Cerebellar cortex (tissue), 1 donor: ENCODE measurements at places on chromosomes 1 and 21.

DNA sequence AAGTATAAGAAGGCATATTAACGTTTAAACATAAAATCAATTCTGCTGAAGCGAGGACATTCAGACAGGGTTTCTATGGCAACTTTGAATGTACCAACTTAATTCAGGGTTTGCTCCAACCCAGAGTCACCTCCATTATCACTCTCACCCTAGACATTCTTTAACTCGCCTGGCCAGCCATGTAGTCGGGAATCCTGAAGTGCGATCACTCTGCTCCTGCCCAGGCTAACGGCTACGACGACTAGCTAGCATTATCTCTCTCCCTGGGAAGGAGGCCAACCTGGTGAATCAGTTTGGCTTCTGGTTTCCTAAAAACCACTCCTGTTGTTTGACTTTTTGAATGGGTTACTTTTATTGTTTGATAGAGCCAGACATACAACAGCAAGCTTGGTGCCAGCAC, 38.9 kb upstream of the ZBTB18 start:
- DNase-seq = no peak

- peak; percentile 80 for DNase-seq
Measured at GRCh38 chr1:206631085-206631509, 4.2 kb upstream of the DYRK3 start.

GRCh38 chr1:205579711-205580110, 52.1 kb downstream of the ELK4 start:
- DNase-seq = no peak

- DNase-seq = no peak
Measured at GRCh38 chr1:63010913-63011660, 227.2 kb downstream of the ATG4C start.

GRCh38 chr1:101200513-101200912, 36.3 kb upstream of the S1PR1 start:
- DNase-seq = no peak

GRCh38 chr1:9400425-9401079, 107.9 kb downstream of the SPSB1 start:
- DNase-seq = no peak

GRCh38 chr1:100321100-100321493, 31.2 kb upstream of the CDC14A start:
- DNase-seq = no peak

DNA sequence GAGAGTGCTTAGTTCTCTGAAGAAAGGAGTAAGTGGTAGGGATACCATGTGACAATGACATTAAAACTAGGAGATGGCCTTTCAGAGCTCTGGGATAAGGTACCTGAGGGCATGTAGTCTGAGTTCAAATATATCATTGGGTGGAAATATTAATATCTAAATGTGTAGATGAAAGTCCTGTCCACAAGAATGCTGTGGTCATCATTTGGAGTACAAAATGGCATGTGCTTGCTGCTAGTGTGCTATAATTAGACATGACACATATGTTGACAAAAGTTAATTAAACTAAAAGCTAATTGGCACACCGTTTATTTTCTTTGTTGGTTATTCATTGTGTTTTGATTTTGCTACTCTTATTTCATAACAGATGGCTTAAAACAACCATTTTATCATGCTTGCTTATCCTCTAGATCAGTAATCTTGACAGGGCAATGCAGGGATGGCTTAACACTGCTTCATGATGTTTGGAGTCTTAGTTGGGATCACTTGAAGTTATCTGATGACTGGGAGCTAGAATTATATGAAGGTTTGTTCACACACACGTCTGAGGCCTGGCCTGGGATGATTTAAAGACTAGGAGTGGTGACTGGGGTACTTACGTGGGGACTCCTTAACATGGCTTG, 31.0 kb downstream of the CC2D1B start:
- no peak for DNase-seq

GRCh38 chr1:41414296-41414695, 53.1 kb downstream of the FOXO6 start:
- peak; percentile 30 for DNase-seq

DNA sequence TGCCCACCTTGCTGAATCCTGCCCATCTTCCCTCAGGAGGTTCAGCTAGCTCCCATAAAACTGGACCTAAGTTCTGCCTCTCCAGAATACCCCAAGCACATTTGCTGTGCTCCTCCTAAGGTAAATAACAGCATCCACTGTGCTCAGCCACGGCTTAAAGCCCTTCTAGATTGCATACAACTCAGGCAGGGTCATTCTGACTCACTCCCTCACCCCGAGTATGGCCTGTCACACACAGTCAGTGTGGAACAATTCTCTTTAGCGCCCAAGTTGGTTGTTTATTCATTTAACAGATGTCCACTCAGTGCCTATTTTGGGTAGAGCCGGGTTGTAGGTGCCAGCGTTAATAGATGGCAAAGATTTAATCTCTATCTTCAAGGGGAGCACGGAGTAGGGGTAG, 147.5 kb upstream of the EDN2 start:
- DNase-seq = no peak

DNA sequence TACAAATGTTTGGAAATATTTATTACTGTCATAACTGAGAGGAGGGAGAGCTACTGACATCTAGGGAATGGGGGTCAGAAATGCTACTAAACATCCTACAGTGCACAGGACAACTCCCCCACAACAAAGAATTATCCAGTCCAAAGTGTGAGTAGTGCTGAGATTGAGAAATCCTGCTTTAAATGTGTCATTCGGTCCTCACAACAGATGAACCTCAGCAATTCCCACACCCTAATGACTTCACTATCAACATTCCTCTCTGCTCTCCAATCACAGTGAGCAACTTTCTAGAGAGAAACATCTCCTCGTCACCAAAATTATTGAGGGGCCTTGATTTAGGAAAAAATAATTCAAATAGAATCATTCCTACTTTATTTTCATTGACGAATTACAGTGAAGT, 18.0 kb downstream of the OMA1 start:
- DNase-seq = no peak

GRCh38 chr1:160261556-160261892, 825 bp downstream of the DCAF8 start:
- peak; percentile 57 for DNase-seq

DNA sequence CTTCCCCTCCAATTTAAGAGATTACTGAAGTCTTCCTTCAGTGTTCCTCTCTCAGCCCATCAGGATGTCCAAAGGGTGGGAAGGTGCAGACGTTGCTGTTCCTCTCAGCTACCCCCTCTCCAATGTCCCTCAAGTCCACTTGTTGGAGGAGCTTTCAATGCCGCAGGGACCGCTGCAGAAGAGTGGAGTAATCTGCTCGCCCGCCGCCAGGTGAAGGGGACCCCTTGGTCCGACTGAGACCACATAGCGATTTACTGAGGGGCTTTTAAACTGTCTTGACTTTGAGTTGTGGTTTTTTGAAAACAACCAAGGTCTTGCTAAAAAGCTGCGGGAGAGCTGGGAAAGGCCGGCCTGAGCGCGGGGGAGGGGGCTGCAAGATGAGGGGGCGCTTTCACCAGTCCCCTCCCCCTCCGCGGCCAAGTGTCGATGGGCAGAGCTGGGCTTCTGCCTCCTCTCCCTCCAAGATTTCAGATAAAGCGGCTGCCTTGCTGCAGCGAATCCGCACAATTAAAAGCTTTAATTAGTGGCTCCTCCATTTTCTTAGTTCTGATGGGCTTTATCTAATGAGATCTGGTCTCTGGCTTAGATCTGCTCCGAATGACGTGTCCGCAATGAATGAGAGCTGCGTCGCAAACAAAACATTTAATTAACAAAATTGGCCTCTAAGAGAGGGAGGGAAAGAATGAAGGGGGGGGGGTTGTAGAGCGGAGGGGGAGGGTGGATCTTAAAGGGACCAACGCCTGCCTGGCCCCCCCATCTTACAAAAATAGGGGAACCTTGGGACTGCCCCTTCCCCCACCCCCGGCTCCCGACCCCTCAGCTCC, 5.9 kb downstream of the LMO4 start:
- DNase-seq = peak; percentile 39

DNA sequence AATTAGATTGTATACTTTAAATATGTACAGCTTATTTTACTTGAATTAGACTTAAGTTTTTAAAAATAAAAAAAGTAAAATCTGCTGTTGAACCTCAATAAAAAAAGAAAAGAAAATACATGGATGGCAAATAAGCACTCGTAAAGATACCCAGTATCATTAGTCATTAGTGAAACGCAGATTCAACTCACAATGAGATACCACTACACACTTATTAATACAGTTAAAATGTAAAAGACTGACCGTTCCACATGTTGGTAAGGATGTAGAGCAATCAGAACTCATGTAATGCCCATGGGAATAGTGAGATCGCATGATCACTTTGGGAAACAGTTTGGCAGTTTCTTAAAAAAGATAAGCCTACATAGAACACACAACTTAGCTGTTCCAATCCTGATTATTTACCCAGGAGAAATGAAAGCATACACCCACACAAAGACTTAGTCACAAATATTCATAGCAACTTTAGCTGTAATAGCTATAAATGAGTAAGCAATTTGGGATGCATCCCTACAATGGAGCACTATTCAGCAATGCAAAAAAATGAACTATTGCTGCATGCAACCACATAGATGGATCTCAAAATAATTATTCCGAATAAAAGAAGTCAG, 7.3 kb downstream of the SH2D1B start:
- no peak for DNase-seq

GRCh38 chr1:178055779-178056471, 38.0 kb upstream of the RASAL2 start:
- DNase-seq = peak; percentile 58

DNA sequence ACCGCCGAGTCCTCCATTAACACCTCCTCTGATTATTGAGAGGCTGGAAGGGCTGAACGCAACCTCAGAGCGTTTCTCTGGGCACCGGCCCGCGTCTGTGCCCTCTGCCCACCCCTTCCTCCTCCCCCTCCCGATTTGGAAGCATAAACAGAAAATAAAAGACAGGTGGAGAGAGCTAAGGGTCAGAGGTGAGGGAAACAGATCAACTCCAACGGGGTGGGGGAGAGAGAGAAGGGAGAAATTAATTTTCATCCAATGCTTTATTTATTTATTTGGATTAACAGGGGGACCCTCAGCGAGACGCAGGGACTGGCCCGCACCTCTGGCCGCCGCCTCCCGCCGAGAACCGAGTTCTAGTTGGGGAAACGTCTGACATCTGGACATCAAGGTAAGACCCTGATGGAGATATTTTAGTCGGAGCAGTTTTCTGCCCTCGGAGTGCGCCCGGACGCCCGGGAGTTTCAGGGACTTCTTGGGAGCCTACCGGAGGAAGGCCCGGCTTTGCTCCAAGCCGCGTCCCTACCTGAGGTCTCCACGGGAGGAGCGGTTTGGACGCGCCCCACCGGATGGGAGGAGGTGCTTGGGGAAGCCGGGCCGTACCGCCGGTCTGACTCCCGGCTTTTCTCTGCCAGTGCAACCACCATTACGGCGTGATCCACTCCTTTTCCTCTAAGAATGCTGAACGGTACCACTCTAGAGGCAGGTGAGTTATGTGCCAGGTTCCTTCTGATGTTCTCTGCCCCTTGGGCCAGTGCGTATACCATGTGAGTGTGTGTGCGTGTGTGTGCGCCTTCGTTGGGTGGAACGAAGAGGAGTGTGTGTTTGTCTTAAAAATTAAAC, 5.1 kb upstream of the LHX9 start:
- DNase-seq = no peak

DNA sequence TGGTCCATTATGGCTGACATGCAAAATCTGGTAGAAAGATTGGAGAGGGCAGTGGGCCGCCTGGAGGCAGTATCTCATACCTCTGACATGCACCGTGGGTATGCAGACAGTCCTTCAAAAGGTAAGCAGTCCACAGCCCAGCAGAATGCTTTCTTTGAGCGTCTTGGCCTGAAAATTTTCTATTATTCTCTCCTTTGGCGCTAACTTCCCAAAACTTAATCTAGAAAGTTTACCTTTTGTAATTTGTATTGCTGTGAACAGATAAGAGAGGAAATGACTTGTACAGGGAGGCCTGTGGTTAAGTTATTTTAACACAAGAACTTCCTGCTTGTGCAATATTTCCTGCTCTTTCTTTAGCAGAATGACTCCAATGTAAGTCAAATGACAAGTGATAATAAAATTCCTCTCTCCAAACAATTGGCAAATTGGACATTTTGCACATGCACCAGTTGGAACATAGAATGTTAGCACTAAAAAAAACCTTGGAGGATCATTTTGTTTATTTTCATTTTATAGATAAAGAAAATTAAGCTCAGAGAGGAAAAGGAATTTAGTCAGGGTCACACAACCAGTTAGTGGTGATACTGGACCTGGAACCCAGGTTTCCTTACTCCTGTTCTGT, 18.9 kb downstream of the CAP1 start:
- DNase-seq = no peak

- DNase-seq = no peak
Measured at GRCh38 chr1:218492874-218493273, 147.7 kb downstream of the TGFB2 start.

- no peak for DNase-seq
Measured at GRCh38 chr1:234288946-234289345, 84.3 kb upstream of the COA6 start.

GRCh38 chr21:30924146-30924700, 42.8 kb upstream of the KRTAP11-1 start:
- no peak for DNase-seq
